ENCODE measurements at places on chromosomes 12 and 14.

DNA sequence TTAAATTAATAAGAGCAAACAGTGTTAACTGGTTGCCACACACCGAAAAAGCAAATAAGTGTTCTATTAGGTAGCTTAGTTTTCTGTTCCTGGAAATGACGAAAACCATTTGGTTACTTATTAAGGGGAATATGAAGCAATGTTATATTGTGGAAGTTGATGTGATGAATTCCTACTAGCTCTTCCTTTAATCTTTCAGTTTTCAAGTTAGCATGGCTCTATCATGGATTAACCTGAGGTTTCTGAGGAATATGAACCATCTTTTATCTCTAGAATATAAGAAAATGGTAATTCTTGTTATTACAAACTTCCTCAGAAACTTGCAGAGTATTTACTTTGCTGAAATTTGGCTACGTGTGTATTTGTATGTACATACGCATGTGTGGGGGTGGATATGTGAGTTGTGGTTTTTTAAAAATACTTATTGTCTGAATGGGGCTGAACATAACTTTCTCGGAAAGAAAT lies 245.7 kb downstream of the KCNC2 start:
- no peak for DNase-seq

DNA sequence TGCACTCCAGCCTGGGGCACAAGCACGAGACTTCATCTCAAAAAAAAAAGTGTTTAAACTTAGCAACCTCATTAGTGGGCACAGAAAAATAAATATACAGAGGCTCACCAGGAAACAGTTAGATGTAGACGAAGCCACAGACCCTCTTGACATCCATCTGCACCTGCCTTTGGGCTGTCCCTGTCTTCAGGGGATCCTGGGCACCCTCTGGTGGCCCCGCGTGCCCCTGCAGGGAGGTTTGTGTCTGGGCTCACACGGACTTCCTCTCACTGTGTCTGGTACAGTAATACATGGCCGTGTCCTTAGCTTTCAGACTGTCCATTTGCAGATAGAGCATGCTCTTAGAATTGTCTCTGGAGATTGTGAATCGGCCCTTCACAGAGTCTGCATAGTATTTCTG lies 916.5 kb downstream of the TMEM121 start:
- no peak for DNase-seq

DNA sequence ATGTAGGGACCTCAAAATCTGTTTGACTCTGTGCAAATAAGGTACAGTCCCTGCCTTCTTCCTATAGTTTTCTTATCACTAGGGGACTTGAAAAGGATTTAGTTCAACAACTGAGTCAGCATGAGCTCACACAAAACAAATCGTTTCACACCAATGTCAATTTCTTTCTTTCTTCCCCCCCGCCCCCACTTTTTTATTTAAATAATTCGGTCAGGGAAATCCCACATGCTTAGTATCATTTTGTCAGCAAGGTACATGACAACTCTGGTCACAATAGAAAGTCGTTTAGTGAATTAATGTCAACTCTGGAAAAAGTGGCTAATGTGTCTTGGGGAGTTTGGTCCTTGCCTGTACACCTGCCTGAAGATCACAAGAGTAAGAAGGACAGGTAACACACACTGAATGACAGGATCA lies 232.2 kb upstream of the PLEKHG7 start:
- DNase-seq, result no peak

- DNase-seq, result peak; percentile 66
Measured at GRCh38 chr14:89303456-89304435, 113.3 kb downstream of the FOXN3 start.

DNA sequence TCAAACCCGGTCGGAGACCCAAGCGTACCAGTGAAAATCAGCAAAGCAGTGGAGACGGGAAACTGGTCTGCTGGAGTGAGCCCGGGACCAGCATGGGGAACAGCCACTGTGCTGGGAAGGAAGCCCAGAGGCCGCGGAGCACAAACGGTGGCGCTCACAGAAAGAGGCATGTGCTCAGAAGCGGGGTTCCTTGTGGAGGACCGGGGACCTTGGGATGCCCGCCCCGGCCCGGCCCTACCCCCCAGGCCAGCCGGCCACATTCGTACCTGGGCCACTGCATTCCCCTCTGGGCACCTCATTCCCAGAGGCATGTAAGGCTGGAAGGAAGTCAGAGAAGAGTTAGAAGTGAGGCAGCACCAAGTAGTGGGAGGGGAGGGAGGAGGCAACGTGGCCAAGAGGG lies 79.3 kb downstream of the RFLNA start:
- DNase-seq, result no peak

DNA sequence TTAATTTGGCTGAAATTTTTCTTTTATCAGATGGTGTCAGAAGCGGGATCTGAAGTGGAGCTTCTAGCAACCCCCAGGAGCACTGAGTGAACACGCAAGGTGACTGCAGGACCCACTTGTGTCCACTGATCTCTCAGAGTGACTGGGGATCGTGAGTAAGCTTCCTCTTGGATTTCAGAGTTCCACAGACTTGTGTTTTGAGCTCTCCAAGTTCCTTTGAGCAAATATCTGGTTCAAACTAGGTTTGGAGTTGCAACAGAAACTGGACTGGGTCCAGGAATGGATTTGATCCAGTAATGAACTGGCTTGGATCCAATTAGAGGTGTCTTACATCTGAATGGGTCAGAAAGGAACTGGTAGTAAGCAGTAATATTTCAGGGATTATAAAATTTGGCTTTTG lies 24.7 kb upstream of the B4GALNT1 start:
- no peak for DNase-seq

DNA sequence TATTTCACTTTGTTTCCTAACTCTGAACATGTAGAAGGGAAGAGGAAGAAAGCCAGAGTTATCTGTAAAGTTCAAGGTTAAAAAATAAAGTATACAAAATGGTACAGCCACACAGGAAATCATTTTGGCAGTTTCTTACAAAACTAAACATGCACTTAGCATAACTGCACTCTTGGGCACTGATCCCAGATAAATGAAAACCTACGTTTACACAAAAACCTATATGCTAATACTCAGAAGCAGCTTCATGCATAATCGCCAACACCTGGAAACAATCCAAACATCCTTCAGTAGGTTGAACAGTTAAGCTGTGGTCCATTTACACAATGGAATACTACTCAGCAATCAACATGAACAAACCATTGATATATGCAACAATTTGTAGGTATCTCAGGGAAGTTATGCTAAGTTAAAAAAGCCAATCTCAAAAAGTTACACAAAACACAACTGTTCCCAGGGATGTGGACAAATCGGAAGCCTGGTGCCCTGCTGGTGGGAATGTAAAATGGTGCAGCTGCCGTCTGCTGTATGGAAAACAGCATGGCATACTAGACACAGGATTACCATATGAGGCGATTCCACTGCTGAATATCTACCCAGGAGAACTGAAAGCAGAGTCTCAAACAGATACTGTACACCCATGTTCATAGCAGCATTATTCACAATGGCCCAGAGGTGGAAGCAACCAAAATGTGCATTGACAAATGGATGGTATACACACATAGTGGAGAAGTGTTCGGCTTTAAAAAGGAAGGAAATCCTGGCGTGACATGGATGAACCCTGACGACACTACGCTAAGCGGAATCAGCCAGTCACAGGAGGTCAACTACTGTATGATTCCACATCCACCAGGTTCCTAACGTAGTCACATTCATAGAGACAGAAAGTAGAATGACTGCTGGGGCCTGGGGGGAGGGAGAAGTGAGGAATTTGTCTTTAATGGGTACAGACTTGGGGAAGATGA lies 37.7 kb downstream of the NRDE2 start:
- no peak for DNase-seq

DNA sequence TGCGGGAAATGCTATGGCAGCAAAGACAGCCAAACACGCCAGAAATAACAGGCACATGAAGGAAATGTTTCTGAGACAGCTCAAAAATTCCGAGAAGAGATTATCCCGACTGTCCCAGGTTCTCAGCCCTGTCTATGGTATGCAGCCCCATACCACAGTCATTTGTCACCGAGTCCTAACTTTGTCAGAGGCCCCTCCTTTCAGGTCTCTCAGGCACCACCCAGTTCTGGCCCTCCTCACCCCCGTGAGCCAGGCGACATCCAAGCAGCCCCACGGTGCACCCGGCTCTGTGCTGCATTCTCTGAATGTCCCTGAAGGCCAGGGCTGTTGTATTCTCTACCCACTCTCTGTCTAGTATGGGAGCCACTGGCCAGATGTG lies 24.0 kb downstream of the SSH1 start:
- no peak for DNase-seq

- no peak for DNase-seq
Measured at GRCh38 chr14:29536886-29537511, 390.6 kb downstream of the PRKD1 start.

GRCh38 chr12:87054226-87054625 lies 798.0 kb upstream of the MGAT4C start:
- DNase-seq, result no peak
